NB4 (cell line): ENCODE measurements at places on chromosomes 2 and 18.

GRCh38 chr2:210363261-210363660 is 48.3 kb upstream of the MYL1 start:
- peak; percentile 18 for DNase-seq

DNA sequence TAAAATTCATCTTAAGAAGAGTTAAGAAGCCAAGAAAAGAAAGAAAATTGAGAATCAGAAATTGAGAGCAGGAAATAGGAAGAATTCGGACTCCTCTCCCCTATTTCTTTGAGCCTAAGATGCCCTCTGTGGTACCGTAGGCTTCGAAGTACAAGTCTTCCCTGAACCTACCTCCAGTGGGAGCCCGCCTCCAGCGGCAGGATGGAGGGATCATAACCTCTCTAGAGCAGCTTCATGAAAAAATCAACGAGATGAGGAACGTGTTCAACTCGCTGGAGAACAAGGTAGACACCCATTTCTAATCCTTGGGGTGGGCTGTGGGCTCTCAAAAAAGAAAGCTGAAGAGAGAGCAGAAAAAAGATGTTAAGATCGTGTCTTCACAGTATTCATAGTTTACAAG is 36.3 kb downstream of the ARHGEF33 start:
- no peak for DNase-seq

DNA sequence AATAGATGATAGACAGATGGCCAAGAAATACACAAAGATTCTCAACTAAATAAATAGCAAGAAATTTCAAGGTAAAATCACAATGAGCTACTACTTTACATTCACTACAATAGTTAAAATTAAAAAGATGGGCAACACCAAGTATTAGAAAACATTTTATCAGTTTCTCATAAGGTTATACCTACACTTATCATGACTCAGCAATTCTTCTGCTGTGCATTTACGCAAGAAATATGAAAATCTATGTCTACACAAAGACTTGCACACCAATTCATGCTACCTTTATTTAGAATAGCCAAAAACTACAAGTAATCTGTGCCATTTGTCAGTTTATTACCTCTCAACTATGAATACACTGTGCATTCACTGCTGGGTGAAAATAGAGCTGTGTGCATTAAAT is 937.4 kb upstream of the NRXN1 start:
- DNase-seq, result no peak

GRCh38 chr2:88627856-88628570 is 749 bp upstream of the EIF2AK3 start:
- DNase-seq, result peak; percentile 95

- no peak for DNase-seq
Measured at GRCh38 chr2:170201275-170201674, 23.3 kb downstream of the MYO3B start.

- DNase-seq, result peak; percentile 86
Measured at GRCh38 chr2:9703701-9704221, 73.0 kb upstream of the YWHAQ start.

DNA sequence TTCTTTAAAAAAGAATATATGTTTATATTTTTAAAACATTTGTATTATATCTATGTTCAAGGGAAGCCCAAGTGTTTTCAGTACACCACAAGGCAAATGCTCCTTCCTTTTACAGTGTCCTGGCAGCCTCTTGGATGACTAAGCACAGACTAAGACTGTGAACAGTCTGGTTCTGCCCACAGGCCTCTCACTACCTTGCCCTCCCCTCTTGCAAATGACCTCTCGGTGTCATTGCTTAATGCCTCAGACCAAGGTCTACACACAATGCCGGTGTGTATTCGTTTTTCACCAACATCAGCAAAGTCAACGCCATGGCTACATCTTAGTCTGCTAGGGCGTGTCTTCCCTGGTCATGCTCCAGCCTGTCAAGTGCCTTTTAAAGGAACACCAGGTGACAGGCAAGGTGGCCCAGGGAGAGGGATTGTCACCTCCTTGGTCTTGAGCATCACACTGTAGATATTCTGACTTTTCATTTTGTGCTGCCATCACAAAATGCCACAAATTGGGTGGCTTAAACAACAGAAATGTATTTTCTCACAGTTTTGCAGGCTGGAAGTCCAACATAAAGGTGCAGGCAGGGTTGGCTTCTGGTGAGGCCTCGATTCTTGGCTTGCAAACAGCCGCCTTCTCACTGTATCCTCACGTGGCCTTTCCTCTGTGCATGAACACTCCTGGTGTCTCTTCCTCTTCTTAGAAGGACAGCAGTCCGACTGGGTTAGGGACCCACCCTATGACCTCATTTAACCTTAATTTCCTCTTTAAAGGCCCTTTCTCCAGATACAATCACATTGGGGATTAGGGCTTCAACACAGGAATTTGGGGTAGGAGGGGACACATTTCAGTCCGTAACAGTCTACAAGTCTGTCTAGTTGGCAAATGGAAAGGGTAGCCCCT is 266.5 kb downstream of the KLHL29 start:
- peak; percentile 35 for DNase-seq

DNA sequence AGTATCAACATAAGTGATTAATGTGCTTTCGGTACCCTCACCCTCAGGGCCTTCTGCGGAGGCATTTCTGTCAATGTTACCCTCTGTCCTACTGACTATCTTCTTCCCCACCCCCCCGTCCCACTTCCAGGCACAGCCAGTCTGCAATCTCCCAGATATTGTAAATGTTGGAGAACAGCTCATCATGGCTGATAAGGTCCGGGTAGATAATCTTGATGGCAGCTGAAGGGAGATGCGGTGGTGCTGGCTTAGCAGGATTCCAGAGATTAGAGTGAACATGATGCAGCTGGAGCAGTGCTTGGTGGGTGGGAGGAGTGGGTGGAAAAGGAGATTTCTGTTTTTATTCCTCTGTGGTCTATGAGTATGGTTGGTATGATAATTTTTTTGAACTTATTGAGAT is 15.5 kb downstream of the GTF2A1L start:
- DNase-seq, result no peak

GRCh38 chr2:126776692-126777619 is 121.0 kb downstream of the GYPC start:
- DNase-seq, result peak; percentile 82

- no peak for DNase-seq
Measured at GRCh38 chr2:26095758-26096157, 61.9 kb downstream of the RAB10 start.

- DNase-seq, result no peak
Measured at GRCh38 chr2:86045541-86045940, 60.1 kb downstream of the POLR1A start.

DNA sequence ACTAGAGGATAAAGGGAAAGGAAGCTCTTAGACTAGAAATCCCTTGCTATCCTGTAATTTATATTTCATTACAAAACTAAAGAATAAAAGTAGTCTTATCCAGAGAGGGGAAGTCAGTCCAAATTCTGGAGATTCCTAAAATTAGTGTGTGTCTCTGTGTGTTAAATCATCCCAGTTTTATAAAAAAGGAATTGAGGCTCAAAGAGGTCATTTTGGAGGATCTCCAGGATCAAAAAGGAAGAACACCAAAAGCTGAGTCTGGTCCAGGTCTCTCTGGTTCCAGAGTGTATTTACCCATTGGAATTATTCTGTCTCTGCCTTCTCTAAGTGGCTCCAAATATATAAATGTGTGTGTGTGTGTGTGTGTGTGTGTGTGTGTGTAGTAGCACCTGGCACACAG is 166.7 kb downstream of the NRXN1 start:
- no peak for DNase-seq

GRCh38 chr2:233047667-233048066 is 12.5 kb upstream of the INPP5D start:
- no peak for DNase-seq

- peak; percentile 70 for DNase-seq
Measured at GRCh38 chr2:219175928-219176817, 552 bp downstream of the CNPPD1 start.

DNA sequence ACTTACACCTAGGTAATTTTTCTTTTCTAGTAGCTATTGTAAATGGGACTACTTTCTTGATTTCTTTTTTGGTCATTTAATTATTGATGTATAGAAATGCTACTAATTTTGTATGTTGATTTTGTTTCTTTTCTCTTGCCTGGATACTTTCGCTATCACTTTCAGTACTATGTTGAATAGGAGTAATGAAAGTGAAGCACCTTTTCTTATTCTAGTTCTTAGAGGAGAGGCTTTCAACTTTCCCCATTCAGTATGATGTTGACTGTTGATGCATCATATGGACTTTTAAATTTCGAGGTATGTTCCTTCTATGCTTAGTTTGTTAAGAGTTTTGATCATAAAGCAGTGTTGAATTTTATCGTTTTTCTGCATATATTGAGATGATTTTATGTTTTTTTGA is 142.5 kb downstream of the CDH19 start:
- DNase-seq, result no peak

DNA sequence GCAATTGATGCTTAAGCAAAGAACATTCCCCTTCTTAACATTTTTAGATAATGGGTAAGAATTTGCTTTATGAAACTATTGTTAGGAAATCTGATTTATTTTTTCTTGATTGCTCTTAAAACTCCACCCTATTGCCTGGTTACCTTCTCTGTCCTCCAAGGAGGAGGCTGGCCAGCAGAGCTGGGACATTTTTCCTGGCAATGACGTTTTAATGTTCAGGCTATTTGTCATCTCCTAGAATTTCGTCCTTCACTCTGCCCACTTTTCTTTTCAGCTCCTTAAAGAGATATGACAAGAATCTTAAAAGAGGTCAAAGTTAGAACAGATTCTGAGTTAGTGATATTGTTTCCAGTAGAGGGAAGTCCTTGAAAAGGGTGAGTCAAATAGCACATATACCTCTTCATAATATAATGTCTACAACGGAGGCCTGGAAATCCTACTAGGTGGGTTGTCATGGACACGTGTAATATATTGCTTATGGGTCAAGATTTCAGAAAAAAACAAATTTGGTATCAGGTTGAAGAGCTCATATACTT is 141.0 kb downstream of the CMPK2 start:
- DNase-seq, result no peak

DNA sequence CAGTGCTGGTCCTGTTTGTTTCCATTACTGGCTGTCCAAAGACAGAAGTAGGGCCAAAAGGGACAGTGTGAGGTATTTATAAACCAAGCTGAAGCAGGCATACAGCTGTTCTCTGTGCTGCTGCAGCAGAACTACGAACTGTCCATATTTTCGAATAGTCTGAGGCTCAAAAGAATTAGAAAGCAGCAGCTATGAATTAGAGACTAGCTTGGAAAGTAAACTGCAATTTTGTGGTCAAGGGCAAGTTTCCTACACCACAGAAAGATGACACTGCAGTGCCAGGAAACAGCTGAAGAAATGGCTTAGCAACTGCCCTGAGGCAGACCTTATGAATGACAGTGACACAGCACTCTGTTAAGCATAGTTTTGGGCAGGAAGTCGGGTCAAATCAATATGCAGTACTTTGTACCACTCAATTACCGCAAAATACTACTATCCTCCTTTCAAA is 125.3 kb downstream of the TMEM131 start:
- DNase-seq, result peak; percentile 94

DNA sequence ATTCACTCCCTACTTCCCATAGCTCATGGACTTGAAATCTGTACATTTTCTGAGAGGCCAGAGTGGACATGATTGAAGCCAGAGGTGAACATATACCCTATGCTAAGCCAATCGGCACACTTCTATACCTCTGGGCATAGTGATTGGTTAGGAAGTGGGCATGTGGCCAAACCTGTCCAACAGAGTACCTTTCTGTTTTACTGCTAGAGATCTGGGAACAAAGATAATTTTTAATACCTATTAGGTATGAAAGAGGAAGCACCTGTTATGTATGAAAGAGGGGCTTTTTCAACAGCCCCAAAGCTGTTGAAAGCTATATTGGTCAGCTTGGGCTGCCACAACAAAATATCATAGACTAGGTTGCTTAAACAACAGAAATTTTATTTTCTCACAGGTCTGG is 27.7 kb downstream of the METTL8 start:
- no peak for DNase-seq

DNA sequence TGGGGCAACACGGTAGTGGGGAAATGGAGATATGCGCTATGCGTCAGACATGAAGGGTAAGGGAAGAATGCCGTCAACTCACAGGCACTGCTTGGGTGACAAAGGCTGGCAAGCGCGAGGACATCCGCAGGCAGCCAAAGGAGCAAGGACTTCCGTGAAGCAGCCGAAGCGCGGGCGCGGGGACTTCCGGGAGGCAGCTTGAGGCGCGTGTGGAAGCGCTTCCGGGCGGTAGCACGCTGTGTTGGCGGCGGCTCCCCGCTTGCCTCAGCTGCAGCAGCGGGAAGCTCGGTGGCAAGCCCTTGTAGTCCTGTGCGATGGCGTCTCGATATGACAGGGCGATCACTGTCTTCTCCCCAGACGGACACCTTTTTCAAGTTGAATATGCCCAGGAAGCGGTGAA is at the start of gene PSMA8:
TSS of gene PSMA8 (plus strand) at position 218 of the 400 bp plus-strand sequence. CDS start at position 315, 97 bp downstream.
- DNase-seq, result no peak

DNA sequence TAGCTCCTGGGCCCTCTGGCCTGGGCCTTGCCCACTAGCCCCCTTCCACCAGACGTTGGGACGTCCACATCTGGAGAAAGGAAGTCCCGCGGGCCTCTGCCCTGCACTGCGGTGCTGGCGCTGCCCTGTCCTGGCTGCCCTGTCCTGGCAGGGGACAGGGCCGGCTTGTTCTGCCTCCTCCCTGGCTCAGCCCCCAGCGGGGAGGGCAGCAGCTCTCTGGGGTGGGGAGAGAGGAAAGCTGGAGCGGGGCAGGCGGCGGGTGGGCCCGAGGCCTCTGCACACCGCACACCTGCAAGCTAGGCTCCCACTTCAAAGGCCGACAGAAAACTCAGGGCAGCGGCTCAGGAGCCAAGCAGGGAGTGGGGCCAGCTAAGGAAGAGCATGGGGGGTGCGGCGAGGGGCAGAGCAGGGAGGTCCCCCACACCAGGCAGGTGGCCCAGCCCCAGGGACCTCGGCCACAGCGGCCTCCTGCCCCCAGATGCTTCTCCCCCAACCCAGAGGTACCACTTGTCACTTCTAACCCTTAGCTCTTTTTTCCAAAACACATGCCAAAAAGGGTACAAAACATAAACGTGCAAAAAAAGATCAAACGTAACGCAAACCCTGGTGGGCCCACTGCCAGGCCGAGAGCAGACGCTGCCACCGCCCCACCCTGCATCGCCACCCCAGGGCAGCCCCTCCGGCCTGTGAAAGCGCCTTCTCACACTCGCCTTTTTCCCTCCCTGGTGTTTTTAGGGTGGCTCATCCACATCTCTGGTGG is 13.5 kb downstream of the SNED1 start:
- DNase-seq, result no peak

DNA sequence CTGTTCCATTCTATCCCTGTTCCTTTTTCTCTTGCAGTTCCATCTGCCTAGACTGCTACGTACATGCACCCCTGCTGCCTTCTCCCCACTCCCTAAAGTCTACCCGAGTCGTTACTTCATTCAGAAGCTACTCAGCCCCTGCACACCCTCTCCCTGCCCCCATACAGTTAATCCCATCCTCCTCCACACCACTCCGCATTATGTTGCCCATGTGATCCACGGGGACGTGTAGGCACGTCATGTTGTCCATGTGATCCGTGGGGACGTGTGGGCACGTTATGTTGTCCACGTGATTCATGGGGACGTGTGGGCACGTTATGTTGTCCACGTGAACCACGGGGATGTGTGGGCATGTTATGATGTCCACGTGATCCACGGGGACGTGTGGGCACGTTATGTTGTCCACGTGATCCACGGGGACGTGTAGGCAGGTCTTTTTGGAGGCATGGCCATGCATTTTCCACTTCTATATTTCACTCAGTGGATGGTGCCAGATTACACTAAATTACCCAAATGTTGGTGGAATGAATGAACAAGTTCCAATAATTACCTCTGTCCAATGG is 299.5 kb downstream of the DCDC2C start:
- no peak for DNase-seq

GRCh38 chr18:48725562-48725961 is 186.7 kb downstream of the CTIF start:
- DNase-seq, result no peak

- peak; percentile 51 for DNase-seq
Measured at GRCh38 chr18:45066210-45066609, 385.5 kb downstream of the SETBP1 start.
